GM13977 (cell line): ENCODE measurements at places on chromosomes 3 and 15.

DNA sequence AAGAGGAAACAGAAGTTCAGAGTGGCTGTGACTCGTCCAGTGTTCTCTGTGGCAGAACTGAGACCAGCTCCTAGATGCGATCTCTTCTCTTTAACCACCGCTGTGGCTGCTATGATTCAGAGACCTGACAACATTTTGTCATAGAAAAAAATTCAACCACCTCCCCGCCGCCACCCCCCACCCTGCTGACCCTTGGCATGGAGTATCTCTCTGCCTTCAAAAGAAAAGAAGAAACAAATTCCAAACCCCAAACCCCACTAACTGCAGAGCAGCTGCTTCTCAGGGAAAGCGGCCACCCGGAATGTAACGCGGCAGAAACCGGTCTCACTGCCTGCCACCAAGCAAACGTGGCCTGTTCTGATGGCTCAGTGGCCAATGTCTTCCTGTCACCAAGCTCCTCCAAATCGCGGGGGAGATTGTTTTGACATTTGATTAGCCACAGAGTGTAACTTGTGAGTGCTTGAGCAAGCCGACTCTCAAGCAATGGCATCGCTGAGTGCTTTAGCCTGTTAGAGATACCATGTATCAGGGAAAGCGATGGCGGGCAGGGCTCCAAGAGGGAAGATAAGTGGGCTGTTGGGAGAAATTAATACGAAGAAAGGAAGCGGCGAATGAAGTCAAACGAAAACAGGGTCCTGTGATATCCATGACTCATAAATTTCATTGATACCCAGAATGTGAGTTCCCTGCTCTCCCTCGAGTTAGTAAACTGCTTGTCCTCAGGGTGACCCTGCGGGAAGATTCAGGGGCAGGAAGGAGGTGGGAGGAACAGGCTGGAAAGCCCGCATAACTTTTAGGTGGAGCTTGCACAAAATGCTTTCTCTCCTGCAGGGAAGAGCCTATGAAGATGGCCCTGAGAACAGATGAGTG, 44.8 kb upstream of the TLE3 start:
- no peak for DNase-seq

DNA sequence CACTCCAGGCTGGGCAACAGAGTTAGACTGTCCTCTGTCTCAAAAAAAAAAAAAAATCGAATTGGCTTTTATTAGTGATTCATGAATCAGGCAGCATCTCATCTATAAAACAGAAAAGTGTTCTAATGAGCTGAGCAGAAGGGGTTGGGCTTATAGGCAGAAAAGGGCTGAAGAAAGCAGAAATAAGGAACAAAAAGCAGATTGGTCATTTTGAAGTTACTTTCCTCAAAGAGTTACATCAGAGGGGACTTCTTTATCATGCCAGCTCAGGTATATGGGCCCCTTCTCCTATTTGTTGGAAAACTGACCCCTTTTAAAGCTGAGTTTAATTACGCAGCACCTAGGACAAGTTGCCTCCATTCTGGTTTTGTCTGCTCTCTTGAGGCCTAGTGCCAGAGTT, 722 bp upstream of the POGLUT1 start:
- DNase-seq = no peak

DNA sequence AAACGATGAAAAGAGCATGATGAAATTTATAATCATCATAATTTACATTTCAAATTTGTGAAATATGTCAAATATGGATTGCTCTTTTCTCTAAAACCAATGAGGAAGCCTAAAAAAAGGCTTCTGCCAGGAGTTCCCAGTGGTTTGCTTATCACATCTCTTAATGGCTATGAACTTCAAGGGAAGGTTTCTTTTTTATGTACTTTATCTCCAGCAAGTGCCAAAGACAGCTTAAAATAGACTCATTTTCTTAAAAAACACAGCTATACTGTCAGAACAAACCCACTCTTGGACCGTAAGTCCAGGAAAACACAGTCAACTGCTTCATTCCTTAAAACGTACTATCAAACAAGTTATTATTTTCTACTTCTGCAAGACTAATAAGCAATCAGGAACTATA, 80.2 kb downstream of the DLG1 start:
- DNase-seq = no peak

DNA sequence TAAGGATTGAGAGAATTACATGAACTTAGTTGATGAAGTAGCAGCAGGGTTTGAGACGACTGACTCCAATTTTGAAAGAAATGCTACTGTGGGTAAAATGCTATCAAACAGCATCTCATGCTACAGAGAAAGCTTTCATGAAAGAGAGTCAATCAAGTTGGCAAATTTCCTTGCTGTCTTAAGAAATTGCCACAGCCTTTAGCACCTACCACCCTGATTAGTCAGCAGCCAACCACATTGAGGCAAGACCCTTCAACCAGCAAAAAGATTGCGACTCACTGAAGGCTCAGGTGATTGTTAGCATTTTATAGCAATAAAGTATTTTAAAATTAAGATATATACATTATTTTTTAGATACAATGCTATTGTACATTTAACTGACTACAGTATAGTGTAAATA, 80.9 kb downstream of the RAP2B start:
- DNase-seq = no peak
